Fibroblast of the conjunctiva (primary cell): ENCODE measurements at places on chromosomes 3 and 15.

DNA sequence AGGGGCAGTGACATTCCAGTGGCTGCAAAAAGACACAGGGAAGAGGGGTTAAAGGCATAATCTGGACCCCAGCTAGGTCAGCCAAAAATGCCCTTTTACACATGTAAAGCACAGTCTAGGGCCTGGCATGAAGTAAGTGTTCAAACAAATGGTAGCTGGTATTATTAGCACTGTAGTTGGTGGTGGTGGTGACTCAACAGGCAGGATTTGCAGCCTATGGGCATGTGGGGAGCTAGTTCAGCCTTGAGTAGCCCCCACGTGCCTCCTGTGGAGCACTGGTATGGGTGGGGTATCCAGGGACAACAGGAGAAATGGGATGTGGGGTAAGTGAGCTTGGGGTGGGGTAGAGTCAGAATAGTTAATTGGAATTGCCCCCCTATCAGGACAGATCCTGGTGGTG is 27.6 kb downstream of the DNASE1L3 start:
- DNase-seq = no peak

DNA sequence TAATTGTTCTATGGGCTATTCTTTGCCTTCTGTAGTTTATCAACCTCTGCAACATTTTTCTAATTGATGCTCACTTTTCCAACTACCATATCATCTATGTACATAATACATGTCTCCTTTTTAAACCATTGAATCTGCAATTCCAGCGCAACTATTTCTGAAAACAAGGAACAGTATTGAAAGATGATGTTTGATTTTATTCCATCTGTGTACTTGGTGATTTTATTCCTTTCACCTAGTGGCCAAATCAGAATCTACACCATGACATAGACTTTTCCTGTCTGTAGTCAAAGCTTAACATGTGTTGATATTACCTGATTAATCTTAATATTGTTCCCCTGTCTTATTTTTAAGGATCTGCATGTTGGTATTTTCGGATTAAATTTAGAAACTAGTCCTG is 13.0 kb downstream of the NKTR start:
- DNase-seq = no peak

DNA sequence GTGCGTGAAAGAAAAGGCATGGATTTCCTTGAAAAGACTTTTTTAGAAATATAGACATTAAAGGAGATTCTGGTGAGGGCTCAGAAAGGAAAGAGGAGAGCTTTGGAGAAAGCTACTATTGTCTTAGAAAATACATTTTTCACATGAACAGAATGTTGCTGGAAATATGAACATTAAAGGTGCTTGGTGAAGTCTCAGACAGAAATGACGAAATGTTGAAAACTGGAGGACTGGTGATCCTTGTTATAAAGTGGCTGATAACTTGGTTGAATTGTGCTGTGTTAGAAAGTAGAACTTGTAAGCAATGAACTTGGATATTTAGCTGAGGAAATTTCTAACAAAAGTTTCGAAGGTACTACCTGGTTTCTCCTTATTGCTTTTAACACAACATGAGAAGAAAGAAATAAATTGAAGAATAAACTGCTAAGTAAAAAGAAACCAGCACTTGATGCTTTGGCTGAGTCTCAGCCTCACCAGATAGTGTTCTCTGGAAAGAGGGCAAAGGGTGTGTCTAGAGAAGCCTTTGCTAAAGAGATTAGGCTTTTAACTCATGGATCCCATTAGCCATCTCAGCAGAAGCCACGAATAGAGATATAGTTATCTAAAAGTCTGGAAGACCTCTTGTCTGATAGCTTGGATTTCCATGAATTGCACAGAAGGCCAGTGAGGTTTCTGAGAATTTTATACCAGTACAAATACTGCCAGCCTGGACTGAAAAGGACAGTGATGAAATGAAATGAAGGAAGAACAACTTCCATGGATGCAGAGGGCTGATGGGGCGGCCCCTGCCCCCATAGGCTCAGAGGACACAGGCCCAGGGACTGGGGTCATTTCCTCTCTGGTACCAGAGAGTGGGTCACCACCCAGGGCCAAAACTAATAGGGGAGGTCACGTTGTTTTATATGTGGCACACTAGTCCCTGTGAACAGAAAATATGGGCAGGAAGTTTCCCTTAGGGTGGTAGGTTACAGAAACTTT is 91.5 kb downstream of the RPL22L1 start:
- DNase-seq = no peak

- DNase-seq = no peak
These were observed 645.0 kb upstream of the TBL1XR1 start for GRCh38 chr3:177842302-177842701.

DNA sequence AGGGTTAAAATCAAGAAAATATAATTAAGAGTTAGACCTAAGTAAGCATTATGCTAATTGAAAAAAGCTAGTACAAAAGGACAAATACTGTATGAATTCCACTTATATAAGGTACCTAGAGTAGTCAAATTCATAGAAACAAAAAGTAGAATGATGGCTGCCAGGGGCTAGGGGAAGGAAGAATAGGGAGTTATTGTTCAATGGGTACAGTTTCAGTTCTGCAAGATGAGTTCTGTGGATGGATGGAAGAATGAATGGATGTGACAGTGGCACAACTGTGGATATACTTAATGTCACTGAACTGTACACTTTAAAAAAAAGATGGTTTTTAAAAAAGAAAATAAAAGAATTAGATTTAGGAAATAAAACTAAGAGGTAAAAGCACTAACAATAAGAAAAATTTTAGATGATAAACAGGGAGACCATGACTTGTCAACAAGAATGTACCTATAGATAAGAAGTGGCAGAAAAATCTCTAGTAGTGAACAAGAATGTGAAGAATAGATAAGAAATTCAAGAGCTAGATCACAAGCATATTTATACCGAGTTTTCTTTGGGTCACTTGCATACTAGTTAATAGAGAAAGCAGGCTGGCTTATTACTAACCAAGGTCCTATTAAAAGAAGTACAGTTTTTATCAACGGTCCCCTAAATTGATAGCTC is 5.5 kb downstream of the IFT80 start:
- DNase-seq = no peak
